ENCODE measurements at places on chromosomes 12 and 14.

DNA sequence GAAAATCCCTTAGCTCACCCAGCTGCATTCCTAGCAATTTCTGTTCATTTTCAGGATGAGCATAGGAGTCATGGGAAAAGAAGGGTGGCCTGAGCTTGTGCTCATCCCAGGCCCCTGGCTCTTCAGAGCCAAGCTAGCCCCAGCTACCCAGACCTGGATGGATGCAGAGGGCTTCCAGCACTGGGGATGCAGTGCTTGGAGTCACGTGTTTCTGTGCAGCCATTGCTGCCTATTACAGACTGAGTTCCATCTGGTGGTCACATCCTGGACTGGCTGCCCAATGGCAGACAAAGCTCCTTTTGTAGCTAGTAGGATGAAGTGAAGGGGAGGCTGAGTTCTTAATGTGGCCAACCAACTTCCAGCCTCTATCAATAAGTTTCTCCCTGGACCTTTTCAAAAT, 54.2 kb upstream of the JDP2 start:
- DNase-seq, result no peak

- DNase-seq, result no peak
Observed at GRCh38 chr12:14479004-14479403, 88.7 kb downstream of the PLBD1 start.

- DNase-seq, result peak; percentile 43
Observed at GRCh38 chr12:123337070-123337469, 27.6 kb downstream of the SBNO1 start.

GRCh38 chr12:75587340-75588106, 76.1 kb upstream of the KRR1 start:
- DNase-seq, result no peak

DNA sequence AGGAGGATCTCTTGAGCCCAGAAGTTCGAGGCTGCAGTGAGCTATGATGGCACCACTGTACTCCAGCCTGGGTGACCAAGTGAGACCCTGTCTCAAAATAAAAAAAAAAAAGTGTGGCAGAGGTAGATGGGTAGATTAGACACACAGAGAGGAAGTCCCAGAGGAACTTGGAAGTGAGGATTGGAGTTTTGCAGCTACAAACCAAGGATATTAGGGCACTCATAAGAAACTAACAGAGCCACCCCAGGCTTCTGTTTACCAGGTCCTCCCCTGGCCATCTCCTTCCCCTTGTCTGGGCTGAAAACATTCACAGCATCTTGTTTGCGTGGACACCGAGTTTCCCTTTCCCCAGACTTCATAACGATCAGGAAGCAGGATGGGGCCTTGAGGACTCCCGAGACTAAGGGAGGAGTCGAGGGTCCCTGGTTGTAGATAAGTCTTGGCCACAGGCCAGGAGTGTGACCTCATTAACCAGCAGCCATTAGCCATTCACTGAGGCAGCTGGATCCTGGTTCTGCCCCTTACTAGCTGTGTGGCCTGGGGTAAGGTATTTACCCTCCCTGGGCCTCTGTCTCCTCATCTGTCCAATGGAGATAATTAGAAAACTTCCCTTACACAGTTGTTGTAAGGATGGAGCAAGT, 2.1 kb downstream of the MAP1LC3B2 start:
- DNase-seq, result no peak
